ENCODE measurements at places on chromosomes 5 and 9.

GRCh38 chr5:135009736-135010501 is 24.1 kb downstream of the PITX1 start:
- no peak for DNase-seq

DNA sequence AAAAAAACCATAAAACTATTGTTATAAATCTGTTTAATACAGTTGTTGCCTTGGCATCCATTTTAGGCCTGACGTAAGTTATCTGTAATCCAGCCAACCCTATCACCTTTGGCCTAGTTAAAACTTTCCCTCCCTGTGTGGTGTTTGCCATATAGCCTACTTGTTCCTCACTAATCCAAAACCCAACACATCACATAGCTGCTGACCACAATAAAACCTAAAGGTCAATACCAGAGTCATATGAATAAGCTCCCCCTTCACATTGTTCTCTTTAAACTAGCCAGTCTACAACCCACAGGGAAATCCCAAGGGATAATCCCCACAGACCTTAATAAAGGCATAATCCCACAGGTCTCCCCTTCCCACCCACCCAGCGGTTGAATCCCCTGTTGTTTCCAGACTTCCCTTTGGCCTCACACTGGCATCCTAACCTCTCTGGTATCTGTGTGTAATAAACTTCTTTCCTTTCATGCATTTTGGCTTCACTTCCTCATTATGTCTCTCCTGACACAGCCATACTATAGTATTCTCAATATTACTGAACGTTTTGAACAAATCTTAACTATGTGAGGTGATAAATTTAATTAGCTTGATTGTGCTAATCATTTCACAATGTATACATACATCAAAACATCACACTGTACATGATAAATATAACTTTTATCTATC is 50.8 kb downstream of the DTWD2 start:
- peak; percentile 40 for DNase-seq

GRCh38 chr5:68502531-68502930 is 287.0 kb downstream of the PIK3R1 start:
- DNase-seq, result peak; percentile 26

- peak; percentile 47 for DNase-seq
Observed at GRCh38 chr5:84274585-84275468, 109.9 kb downstream of the EDIL3 start.

All from fibroblast of mammary gland (primary cell).